ENCODE measurements at places on chromosomes 5 and 9.

DNA sequence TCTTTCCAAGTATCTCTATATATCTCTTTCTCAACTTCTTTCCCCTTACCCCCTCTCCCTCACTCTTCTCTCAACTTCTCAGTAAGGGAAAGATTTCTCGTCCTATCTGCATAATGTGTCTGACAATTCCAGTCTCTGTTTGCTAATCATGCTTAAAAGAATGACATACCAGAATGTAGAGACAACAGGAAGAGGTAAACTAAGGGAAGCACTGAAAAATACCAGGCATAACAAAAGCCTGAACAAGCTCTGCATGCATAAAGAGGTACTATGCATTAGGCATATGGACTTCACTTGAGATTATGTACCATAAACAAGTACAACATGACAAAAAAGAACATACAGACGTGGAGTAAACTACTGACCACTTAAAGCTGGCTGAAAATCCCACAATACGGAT lies 62.6 kb downstream of the SEMA5A start:
- no peaks in the 10 kb centered on the region for H3K4me1 ChIP-seq
- no peaks in the 10 kb centered on the region for H3K36me3 ChIP-seq
- no peak overlapping the region for H3K4me3 ChIP-seq
- no peak for DNase-seq
- H3K27ac ChIP-seq: no peak overlapping the region
- no peaks in the 10 kb centered on the region for H3K27me3 ChIP-seq

DNA sequence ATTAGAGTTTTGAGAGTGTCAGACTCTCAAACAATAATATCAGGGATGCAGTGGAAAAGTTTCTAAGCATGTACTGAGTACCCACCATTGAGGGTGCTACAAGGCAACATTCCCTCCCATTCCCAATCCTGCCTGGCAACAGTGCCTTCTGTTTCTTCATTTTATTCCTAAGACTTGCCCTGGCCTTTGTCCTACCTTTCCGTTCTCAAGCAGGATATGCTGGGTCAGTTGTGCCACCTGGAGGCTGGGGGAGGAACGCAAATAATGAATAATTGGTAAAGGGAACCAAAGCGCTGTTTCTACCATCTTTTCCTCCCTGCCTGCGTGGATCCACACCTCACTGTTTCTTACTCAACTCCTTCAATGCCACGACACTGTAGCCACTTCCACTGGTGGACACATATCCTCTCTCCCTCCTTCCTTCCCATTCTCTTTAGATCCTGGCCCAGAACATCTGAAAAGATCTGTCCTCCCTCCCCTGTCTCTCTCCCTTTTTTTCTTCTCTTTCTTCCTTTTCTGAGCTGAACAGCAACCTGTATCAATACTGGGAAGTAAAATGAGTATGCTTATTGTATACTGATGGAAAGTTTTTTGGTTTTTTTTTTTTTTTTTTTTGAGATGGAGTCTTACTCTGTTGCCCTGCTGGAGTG lies 149.5 kb downstream of the C9orf152 start:
- no peak overlapping the region for H3K4me3 ChIP-seq
- no peaks in the 10 kb centered on the region for H3K27me3 ChIP-seq
- H3K4me1 ChIP-seq: no peaks in the 10 kb centered on the region
- no peaks in the 10 kb centered on the region for H3K36me3 ChIP-seq
- H3K27ac ChIP-seq: no peak overlapping the region

DNA sequence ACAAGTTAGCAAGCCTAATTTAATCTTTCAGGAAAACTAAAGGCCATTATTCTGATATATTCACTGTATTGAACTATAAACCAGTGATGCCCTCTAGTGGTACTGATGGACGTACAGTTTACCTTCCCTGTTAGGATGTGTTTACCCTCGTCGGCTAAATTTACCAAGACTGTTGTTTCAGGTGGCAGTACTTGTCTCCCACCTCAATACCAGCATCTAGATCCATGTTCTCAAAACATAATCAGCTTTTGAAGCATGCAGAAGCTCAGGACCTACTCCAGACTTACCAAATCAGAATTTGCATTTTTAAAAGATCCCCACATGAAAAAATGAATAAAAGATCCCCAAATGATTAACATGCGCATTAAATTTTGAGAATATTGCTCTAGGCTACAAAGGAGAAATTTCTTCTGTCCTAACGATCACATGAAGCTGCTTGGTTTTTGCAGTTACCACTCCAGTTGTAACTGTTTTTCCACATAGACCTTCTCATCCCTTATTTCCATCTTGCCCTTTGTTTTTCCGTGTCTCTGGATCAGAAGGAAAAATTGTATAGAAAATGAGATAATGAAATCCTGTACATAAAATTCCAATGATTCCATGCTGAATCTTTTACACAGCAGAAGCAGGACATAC lies 3.2 kb upstream of the BAAT start:
- H3K27me3 ChIP-seq: no peaks in the 10 kb centered on the region
- H3K27ac ChIP-seq: no peak overlapping the region
- no peaks in the 10 kb centered on the region for H3K4me1 ChIP-seq

DNA sequence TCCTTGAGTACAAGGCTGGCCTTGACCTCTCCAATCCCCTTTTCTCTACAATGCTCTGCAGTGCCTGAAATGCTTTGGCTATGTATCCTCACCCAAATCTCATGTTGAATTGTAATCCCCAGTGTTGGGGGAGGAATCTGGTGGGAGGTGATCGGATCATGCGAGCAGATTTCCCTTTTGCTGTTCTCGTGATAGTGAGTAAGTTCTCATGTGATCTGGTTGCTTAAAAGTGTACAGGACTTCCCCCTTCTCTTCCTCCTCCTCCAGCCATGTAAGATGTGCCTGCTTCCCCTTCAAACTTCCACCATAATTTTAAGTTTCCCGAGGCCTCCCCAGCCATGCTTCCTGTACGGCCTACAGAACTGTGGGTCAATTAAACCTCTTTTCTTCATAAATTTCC lies 28.5 kb upstream of the AKNA start:
- no peak overlapping the region for H3K4me3 ChIP-seq
- H3K27me3 ChIP-seq: no peaks in the 10 kb centered on the region
- DNase-seq: no peak
- no peak overlapping the region for H3K27ac ChIP-seq

Measured in K562 (cell line).